Stimulated activated CD4-positive, alpha-beta T cell treated with anti-CD3 and anti-CD28 coated beads, Interleukin-2, amount 100 ng/mL, for 4 hours (primary cell): ENCODE measurements at places on chromosomes 13 and 19.

DNA sequence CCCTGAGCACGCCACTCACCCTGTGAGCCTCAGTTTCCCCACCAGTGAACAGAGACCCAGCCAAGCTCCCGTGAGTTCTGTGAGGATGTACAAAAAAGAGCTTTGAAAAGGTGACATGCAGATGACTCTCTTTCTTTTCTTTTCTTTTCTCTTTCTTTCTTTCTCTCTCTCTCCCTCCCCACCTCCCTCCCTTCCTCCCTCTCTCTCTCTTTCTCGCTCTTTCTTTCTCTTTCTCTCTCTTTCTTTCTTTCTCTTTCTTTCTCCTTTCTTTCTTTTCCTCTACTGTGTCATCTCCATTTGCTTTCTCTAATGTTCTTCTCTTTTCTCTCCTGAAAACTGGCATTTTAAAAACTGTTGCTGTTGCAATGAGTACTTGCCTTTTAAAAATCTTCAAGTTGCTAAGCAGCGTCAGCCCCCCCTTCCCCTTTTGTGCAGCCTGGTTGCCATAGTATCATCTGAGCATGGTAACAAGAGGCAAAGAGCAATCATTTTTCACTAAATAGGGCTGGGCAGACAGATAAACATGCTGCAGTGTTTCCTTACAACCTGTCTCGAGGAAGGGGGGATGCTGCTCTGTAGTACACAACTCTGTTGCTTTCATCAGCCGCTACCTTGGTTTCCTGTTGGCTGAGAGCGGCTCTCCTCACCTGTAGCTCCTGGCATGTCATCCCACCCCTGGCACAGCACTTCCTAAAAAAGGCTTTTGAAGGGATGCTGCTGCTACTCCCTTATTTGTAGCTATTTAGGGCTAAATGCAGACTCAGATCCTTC lies 108.7 kb upstream of the MBNL2 start:
- DNase-seq: no peak

DNA sequence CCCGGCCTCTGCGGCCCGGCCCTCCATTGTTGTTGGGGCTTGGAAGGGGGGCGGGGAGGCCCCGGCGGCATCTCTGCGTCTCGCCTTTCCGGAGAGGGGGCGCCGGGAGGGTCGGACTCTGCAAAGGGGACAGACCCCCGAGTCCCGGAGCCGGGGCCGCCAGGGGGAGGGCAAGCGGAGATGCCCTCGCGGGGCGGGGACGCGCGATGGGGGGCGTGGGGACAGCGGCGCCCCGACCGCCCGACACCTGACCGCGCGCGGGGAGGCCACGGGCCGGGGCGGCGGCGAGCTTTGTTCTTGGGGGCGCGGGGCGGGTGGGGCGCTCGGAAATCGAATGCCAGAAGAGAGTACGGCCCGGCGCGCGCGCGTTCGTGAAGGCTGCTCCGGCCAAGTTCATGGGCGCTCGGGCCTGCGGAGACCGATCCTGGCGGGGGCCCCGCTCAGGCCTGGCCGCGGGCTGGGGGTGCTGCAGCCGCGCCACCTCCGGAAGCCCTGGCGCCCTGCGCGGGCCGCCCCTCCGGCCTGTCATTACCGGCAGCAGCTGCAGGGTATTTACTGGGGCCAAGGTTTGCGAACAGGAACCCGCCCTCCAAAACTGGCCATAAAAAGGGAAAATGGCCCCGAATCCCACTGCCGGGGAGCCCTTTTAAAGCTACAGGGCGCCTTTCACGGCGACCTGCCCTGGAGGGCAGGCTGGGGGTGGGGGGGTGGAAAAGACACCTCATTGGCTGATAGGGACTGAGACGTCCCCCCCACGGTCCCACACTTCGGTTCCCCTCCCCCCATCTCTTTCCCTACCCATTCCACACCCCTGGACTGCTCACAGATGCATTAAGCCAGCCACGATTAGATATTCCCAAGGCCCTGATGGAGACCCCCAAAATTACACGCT lies 11.1 kb upstream of the NANOS3 start:
- no peak for DNase-seq

DNA sequence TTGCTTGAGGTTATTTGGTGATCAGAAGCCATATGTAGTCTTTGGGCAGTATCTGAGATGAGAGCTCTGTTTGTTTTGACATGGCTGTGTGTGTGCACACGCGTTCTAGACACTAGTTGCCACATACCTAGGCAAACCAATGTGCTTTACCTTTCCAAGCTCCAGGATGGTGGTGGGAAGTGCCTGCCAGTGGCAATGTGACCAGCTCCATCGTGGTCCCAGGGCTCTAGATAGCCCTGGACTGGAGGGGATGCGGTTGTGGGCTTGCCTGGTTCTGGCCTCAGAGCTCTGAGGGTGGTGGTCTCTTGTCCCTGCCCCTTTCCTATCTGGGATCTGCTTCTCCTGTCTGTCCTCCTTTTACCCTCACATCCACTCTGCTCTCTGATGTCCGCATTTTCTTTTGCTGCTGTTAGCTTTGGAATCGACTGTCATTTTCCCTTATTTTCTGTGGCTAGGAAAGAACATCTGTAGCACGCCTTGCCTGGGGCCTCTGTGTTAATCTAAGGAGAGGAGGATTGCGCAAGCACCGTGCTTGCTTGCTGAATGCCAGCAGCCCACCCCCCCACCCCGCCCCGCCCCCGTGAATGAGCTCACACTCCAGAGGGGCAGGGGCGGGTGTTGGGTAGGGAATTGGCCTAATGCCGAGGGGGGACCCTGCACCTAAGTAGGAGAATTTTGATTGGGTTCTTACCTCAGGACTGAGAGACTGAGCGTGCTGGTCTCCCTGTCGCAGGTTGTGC lies 89.5 kb downstream of the ARHGEF7 start:
- DNase-seq: no peak

DNA sequence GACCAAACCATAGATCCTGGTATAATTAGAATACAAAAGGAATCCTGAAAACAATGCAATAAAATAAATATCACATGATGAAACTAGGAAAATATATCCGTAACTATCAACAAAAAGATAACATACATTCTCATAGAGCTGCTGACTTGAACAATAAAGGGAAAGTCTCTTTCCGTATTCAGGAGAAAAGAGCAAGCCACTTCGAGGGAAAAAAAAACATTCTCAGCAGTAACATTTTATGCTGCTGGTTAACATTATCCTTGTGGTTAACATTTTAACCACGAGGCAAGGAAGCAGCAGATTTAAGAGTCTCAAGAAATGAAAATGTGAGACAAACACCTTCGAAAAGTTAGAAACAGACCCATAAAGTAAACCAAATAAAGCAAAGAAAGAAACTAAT lies 25.8 kb downstream of the NALCN start:
- DNase-seq: no peak

DNA sequence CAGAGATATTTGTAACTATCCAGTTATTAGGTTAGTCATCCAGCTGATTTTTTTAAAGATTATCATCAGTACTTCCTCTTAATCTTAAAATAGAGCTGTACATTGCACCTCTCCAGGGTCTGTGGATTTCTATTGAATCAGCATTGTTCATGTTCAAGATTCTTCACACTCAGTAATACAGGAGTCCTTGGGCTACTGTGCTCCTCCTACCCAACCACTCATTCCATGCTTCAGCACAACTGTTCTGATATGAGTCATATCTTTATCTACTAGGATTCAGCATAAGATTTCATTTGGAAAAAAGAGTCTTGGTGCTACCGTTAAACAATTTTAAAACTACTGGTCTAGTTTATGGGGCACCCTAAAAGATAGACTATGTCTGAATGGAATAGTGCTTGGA lies 357.8 kb downstream of the DCT start:
- no peak for DNase-seq

DNA sequence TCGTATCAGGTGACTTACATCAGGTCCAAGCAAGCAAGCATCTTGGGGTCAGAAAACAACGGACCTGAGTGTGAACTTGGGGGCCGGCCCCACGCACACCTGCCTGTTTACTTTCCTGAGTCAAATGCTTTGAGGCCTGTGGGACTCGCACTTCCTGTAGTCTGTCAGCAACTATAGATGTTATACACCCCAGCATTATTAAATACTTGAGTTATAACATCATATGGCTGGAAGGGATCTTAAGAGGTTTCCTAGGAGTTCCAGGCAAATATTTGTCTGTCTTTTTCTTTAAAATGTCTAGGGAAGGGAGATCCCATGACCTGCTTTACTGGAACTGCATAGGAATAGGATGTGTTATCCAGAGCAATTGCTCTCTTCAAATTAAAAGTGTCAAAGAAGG lies 280.6 kb downstream of the SHISA2 start:
- no peak for DNase-seq

GRCh38 chr19:14409146-14410023 lies 9.8 kb downstream of the DDX39A start:
- no peak for DNase-seq

- DNase-seq: no peak
Measured at GRCh38 chr19:24052811-24053210, 34.2 kb upstream of the ZNF254 start.

DNA sequence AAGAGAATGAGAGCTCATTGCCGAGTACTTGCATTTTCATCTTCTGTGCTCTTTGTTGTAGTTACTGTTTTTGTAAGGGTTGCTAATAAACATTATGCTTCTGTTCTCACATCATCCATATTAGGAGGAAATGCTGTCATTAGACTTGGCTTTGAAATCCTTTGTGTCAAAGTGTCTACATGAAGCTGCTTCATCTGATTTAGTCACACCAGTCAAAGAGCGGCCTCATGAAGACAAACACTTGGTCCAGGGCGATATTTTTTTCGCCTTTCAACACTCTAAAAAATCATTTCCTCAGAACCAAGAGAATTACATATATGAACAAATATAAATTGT lies 105.0 kb downstream of the SPRY2 start:
- DNase-seq: no peak

DNA sequence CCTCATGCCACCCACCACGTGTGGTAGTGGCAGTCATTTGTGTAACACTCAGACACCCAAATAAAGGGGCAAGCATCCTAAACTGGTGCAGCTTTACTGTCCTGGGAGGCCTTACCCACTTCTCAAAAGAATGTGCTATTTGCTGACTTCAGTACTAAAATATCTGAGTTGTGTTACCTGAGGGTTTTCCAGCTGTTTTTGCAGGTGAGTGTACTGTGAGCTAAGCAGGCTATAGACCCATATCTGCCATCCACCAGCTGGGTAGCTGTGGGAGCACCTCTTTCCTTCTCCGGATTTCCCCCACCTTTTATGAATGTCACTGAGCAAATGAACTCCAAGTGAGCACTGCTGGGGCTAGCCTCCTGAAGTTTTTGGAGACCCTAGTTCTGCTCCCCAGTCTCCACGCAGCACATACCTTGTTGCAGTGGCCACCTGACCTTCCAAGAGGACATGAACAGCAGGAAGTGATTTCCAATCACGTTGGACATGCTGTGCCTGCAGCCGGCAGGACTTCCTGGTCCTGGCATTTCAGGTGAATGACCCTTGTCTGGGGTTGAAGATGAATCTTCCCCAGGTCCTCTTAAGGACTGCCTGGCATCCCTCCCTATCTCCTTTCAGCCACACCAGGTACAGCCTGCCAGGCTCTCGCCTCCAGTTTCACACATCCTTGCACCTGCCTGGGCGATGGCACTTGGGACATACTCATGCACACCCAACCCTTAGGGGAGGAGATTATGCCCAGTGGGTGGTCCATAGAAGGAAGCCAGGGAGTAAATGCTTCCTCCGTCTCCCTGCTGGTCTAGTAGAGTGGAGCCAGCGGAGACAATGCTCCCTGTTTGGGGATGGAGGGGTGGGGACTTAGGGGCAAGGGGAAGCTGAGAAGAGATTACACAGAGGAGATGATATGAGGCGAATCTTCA lies 109.5 kb upstream of the SPATA13 start:
- no peak for DNase-seq

DNA sequence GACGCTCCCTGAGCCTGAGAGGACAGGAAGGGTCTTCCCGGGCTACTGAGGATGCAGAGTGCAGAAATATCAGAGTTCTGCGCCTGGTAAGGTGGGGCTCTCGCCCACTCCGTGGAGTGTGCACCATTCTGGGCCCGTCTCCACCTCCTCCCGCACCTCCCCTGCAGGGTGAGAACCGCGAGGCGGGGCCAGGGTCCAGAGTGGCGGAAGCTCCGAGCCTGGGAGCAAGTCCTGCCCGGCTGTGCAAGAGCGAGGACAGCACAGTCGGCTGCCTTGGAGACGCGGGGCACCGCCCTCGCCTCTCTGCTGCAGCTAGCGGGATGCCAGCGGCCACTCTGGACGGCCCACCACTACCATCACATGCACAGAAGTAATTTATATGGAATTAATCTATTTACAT lies 2304.4 kb downstream of the PCDH9 start:
- DNase-seq: no peak

DNA sequence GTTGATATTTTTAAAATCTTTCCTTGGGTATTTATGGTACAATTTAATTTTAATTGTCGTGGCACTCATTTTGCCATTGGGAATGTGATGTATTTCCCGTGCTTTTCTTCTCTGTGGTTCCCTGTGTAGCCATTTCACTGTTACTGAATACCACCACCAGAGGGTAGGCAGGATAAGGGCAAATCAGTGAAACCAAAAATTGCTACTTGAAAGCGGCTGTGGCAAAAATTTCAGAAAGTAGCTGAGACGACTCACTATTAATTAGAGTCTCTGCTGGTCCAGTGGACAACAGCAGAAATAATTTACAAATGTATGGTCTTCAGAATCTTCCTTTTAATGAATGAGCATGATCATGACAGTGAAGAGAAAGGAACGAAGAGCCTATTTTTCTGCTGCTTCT lies 34.4 kb upstream of the MIR17HG start:
- no peak for DNase-seq

- no peak for DNase-seq
Measured at GRCh38 chr19:7516878-7517277, 975 bp downstream of the ZNF358 start.

DNA sequence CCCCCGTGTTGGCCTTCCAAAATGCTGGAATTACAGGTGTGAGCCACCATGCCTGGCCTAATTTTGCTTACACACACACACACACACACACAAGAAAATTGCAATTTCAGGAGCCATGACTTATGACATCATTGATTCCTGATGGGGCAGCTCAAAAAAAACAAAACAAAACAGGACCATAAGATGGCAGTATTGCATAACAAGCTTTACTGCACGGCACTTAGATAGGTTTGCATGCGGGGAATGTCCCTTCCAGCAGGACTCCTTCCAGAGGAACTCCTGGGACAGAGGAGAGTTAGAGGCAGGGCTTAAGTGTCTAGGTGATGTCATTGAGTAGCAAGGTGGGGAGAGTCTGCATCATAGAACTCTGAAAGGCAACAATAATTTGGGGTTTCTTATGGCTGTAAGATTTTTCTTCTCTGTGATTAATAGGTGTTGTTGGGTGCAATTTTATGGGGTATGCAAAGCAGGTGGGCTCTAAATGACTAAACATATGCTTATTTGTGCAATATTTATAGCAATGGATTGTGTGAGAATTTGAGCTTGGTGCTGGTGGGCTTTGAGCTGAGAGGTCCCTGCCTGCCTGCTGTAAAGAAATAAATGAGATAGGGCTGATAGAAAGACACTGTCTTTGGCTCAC lies 9.0 kb upstream of the ACSBG2 start:
- no peak for DNase-seq

GRCh38 chr19:40213882-40214570 lies 4.2 kb downstream of the TTC9B start:
- no peak for DNase-seq

DNA sequence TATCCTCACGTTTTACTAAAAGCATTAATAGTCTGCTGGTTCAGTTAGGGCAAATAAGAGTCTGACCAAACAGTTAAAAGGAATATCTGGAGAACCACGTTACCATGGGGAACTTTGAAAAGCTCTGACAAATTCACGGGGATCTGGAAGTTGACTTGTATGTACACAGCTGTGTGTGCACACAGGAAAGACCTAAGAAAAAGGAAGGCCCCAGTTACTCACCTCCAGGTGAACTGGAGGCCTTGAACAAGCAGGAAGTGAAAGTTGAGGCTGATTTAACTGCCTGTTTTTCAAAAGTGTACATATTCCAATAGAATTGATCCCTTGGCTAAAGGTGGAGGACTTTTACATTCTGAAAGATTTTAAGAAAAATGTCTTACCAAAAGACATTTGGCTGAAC lies 1891.6 kb upstream of the PCDH20 start:
- no peak for DNase-seq
